ENCODE measurements at places on chromosomes 3 and 15.

GRCh38 chr3:134918441-134918840, 123.4 kb downstream of the EPHB1 start:
- no peak for DNase-seq

- DNase-seq: no peak
Measured at GRCh38 chr15:38687340-38687739, 122.7 kb upstream of the RASGRP1 start.

GRCh38 chr15:81950841-81951414, 94.9 kb downstream of the MEX3B start:
- no peak for DNase-seq

DNA sequence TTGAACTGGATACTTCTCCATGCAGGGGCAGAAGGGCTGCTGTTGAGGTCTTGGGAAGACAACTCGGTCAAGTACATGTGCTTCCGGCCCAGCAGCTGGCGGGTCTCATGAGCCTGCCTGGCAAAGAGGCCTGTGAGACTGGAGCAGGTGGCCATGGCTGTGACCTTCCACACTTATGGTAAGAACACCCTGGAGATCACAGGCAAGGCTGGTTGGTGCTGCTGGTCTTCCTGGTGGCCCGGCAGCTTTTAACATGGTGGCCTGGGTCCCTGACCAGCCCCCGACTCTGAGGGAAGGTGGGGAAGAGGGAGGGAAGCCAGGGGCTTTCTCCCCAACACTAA, 15.4 kb downstream of the CHRD start:
- no peak for DNase-seq

GRCh38 chr3:111923095-111923771, 55.6 kb upstream of the ABHD10 start:
- peak; percentile 77 for DNase-seq

- DNase-seq: no peak
Measured at GRCh38 chr3:137296116-137296515, 338.3 kb downstream of the IL20RB start.

- no peak for DNase-seq
Measured at GRCh38 chr3:18247139-18247695, 177.9 kb downstream of the SATB1 start.

GRCh38 chr15:69573815-69574475, 121.3 kb downstream of the RPLP1 start:
- DNase-seq: no peak

- no peak for DNase-seq
Measured at GRCh38 chr3:32303977-32304881, 65.7 kb downstream of the CMTM8 start.

- no peak for DNase-seq
Measured at GRCh38 chr3:150729682-150730360, 26.1 kb upstream of the ERICH6 start.

DNA sequence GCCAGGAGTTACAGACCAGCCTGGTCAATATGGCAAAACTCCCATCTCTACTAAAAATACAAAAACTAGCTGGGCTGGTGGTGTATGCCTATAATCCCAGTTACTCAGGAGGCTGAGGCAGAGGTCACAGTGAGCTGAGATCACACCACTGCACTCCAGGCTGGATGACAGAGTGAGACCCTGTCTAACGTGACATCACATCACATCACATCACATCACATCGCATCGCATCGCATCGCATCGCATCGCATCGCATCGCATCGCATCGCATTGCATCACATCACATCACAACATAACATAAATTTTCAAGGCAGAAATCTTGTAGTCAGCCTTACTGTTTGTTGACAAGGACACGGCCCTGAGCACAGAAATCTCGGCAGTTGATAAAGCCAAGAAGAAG, 44.4 kb downstream of the RBM6 start:
- DNase-seq: no peak

GRCh38 chr15:25947323-25948314, 84.5 kb upstream of the ATP10A start:
- peak; percentile 40 for DNase-seq

DNA sequence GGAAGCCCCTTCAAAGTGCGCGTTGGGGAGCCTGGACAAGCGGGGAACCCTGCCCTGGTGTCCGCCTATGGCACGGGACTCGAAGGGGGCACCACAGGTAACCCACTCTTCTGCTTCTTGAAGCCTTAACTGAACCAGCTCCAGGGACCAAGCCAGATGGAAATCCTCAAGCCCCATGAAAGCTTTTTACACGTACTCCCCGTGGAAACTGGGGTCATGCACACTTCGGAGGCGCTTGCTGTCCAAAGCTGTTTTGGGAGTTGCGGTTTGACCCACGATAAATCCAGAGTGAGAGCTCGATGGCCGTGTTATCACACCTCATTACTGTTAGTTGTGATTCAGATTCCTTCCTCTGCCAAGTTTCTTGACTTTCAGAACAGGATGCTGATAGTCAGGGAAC, 47.5 kb downstream of the DNASE1L3 start:
- DNase-seq: no peak

- DNase-seq: no peak
Measured at GRCh38 chr15:67835297-67836133, 4.3 kb downstream of the RNU6-1 start.

DNA sequence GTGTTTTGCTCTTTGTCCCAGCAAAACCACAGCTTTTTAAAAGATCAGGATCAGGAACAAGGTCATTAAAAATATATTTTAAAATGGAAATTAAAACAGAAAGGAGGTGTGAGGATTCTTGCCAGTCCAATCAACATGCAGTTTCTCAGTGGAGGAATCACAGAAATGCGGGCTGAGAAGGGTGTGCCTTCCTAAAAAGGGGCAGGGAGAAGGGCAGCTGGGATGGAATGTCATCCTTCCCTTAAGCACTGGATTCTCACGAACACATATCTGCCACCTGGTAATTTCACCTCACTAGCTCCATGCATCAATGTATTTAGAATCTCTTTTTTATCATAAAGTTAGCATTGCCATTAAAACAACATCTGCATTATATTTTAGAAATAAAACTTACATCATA, 21.4 kb downstream of the ABI3BP start:
- DNase-seq: no peak

GRCh38 chr15:101008158-101009139, 89.3 kb downstream of the LRRK1 start:
- DNase-seq: peak; percentile 83

DNA sequence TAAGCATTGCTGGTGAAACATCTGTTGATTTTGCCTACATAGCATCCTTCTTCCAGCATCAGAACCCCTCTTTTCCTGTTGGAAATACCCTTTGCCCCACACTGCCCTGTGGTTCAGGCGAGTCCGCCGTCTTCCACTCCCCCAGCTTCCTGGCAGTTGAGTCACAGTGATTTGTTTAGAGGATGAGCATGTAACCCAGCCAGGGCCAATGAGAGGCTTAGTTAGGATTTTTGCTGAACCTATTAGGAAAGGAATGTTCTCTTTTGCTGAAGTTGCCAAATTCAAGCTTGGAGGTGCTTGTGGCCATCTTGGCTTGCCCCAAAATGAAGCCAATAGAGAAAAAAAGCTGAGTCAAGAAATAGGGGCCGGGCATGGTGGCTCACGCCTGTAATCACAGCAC, 19.0 kb upstream of the MEX3B start:
- no peak for DNase-seq
